Right atrium auricular region (tissue), 2 donors: ENCODE measurements at places on chromosomes 13 and 19.

DNA sequence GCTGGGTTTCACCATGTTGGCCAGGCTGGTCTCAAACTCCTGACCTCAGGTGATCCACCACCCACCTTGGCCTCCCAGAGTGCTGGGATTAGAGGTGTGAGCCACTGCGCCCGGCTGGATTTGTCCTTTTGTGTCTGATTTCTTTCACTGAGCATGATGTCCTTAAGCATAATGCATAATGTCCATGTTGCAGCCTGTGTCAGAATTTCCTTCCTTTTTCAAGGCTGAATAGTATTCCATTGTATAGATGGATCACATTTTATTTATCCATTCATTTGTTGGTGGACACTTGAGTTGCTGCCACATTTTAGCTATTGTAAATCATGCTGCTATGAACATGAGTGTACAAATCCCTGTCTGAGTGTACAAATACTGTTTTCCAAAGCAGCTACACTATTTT lies 25.5 kb downstream of the RFX2 start:
- DNase-seq = no peak

DNA sequence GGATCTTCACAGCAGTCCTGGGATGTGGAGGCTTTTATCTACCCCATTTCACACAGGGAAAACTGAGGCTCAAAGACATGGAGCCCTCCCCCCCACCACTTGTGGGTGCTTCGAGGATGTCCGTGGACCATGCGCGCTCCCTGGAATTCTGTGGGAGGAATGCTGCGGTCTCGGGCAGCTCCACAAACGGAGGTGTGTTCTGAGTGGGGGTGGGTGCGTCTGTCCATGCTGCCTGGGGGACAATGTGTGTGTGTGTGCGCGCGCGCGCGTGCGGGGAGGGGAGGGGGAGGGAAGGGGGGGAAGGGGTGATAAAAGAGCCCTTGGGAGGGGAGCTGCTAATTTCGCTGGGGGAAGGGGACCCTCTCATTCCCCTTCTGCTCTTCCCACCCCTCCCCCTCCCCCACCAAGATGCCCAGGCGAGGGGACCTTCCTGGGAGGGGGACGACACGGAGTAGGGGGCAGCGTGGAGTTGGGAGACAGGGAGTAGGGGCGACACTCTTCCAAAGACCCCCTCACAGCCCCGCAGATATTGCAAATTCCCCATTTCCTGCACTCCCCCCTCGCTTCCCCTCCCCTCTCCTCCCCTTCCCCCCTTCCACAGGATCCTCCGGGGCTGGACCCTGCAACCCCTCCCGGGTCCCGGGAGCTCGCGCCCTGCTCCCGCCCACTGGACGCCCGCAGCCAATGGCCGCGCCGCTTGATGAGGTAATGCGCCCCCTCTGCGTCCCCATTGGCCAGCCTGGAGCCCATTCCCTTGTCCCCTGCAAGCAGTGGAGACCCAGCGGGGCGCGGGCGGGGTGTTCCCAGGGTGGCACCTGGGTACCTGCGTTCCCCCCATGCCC lies 18.9 kb upstream of the ZNRF4 start:
- no peak for DNase-seq

- no peak for DNase-seq
Measured at GRCh38 chr13:98105929-98106336, 37.0 kb upstream of the FARP1 start.

DNA sequence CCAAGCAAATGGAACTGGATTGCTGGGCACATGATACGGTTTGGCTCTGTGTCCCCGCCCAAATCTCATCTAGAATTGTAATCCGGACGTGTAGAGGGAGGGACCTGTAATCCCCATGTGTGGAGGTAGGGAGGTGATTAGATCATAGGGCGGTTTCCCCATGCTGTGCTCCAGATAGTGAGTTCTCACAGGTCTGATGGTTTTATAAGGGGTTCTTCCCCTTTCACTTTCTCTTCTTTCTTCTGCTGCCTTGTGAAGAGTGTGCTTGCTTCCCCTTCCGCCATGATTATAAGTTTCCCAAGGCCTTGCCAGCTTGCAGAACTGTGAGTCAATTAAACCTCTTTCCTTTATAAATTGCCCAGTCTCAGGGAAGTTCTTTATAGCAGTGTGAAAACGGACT lies 32.6 kb upstream of the MTIF3 start:
- peak; percentile 52 for DNase-seq

DNA sequence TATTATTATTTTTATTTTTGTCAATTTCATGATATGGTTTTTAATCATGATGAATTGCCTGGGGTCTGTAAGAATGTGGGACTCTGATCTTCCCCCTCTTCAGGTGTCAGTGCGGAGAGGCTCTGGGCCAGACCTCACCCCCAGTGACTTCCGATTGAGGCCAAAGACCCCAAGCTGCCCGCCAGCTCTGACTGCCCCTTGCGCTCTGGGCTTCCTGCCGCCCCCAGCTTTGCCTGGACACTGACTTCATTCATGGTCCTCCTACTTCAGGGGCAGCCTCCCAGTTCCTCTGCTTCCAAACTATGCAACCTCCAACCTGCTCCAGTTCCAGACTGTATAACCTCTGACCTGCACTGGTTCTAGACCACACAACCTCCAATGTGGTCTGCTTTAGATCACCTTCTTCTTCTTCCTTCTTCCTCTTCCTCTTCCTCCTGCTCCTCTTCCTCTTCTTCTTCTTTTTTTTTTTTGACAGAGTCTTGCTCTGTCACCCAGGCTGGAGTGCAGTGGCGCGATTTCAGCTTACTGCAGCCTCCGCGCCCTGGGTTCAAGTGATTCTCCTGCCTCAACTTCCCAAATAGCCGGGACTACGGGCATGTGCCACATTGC lies 6.7 kb upstream of the PPP5C start:
- DNase-seq = no peak

DNA sequence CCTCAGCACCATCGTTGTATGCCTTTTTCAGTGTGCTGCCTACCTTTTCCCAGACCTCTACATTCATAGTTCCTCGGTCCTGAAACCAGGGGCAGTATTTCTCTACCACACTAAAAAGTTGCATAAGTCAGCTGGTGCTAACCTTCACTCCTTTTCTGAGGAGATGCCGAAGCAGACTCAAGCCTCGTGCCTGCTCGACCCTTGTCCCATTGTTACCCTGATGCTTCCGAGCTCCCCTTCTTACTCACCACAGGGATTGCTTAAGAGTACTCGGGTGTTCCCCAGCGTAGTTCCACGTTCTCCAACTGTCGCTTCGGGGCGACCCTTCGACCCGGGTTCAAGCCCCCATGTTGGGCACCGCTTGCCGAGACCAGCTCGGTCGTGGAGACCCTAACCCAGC lies 19.0 kb upstream of the IL17D start:
- no peak for DNase-seq

DNA sequence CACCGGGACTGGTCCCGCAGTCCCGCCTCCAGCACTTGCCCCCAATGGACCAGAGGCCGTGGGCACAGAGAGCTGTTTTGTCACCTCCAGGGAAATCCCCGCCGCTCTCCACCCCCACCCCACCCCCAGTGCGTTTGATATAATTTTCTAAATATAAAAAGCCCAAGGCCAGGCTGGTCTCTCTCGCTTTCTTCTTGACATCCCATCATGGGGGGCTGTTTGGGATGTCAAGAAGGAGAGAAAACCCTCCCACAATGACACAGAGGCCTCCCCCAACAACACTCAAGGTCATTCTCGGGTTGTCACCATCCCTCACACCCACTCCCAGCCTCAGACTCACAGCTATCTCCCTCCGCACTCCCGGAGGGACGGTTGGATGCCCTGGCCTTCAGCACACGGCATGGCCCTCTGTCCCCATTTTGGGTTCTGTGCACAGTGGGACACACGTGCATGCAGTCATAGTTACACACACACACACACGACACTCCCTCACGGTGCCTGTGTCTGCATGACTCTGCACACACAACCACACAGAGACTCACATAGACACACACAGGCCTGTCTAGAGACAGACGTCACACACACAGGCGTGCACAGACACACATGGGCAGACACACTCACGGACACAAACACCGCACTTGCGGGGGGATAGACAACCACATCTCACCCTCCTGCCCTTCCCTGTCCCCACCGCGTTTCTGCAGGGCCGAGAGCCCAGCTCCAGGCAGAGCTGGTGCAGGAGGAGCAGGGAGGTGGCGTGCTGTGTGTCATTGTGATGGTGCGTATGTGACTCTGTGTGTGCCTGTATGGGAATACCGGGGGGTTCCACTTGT lies 4.8 kb upstream of the NFIC start:
- no peak for DNase-seq

DNA sequence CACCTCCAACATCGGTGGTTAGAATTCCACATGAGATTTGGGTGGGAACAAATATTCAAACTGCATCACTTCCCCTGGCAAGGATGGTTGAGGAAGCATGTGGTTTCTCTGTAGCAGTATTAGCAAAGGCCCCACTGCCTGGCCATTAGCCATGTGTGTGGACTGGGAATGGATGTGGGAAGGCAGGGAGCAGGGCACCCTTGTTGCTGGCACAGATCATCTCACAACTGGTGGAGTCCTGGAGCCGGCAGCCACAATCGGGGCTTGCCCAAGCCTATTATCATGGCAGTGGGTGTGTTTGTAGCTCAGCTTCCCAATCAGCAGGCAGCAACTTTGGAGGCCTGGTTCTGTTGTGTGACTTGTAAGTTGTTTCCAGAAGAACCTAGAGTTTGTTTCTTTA lies 391.9 kb downstream of the DLEU7 start:
- DNase-seq = no peak
